Ureter (tissue), 1 donor: ENCODE measurements at places on chromosomes 7 and 10. TPM values are rescaled to one million over a fixed set of nuclear protein-coding genes. Genes with fewer than 3 reads are reported as not detected.

Gene BAMBI
- 54.8 TPM for total RNA-seq

Gene CLDN15
- 11.3 TPM for total RNA-seq

Gene ACADSB
- 34.9 TPM for total RNA-seq

DNA sequence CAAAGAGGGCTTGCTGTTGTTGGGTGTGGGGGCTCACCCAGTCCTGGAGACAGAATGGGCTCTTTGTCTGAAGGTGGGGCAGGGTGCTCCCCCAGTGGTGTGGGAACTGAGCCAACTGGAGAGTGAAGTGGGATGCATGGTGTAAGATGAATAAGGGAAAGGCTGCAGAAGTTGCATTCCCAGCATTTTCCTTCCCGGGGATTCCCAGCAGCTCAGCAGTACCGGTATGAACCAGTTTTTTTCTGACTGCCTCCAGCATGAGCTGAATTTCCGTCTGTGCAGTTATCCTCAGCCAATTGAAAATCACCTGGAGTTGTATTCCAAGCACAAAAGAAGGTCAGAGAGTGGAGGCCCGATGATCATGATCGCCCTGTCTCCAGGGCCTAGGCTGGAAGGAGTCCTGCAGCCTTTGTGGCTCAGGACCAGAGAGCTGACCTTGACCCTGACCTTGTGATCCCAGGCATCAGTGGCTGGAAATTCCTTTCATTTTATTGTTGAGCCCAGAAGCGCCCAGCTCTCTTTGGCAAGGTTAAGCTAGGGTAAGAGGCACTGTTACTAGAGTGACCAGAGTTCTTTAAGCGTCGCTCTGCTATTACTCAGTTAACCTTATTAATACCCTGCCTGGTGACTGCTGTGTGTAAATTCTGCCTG lies 33.4 kb downstream of the OGDH start:
- no peak for DNase-seq

DNA sequence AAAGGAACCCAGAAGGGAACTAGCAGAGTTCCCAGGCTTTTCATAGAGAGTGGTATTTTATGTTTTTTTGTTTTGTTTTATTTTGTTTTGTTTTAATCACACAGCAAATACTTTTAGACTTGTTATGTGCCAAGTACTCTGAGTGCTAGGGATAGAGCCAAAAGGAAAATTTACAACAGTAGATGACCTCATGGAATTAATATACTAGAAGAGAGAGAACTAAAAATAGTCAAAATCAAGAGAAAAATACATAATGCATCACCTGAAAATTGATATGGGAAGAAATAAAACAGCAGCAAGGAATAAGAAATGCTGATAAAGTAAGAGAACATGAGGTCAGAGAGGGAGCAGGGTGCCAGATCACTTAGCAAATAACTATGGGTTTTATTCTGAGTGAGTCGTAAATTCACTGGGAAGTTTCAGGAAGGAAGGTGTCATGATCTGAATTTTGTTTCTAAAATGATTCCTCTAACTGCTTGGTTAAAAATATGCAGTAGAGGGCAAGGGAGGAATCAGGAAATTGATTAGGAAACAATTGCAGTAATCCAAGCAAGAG lies 351.0 kb downstream of the ANKRD7 start:
- DNase-seq = no peak

GRCh38 chr10:127012071-127012768 lies 107.0 kb downstream of the DOCK1 start:
- no peak for DNase-seq

DNA sequence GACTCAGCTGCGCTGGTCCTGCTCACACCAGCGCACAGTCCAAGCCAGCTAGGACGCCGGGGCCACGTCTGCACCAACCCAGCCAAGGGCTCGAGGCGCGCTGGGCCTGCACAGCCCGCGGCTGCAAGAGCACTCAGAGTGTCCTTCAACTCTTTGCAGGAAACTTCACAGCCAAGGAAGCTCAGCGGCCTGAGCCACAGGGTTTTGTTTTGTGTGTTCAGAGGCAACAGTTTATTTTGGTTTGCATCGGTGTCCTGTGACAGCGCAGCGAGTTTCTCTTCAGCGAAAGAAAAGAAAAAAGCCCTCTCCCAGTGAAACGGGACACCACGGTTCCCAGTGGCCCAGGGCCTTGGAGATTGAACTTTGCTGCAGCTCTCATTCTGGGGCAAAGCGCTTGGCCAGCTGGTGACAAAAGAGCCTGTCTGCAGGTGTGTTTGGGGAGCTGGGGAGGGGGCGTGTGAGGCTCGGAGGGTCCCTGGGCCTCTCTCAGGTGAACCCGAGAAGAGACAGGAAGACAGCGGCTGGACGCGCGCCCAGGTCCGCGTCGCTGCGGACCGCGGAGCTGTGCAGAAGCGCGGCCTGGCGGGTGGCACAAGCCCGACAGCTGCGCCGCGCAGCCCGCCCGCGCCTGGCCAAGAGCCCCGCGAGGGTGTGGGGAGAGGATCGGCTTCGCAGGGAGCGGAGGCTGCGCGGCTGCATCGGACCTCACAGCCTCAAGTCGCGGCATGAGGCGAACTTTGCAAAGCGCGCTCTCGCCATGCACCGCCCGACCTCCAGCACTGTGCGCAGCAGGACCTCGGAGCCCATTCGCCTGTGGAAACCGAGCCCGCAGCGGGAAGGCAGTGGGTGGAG lies 922 bp downstream of the CXCL12 start:
- peak; percentile 46 for DNase-seq

DNA sequence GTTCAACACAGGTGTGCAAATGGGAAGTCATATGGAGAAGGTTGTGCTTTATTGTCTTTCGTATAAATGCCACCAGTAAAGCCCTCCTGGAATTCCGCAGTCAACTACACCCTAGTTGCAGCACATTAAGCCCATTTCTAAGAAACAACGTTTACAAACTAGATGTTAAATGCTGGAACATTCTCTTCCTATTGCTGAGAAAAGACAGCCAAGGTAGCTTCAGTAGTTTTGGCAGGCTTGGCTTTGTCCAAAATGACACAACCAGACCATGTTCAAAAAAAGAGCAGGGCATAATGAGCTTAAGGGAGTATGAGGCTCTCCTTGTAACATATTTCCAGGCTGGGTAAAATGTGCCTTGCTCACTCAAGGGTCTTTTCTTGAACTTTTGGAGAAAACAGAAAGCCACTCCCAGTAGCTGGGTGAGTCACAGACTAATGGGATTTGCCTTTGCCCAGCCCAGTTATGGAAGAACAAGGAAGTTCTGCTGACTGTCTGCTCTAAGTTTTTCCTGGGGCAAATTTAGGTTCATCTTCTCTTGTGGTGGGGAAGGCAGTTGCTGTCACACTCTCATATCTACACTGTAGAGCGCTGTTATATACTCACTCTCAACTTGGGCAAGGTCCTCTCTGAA lies 238.7 kb downstream of the PLXNA4 start:
- DNase-seq = no peak
